K562 (cell line): ENCODE measurements at places on chromosomes 13 and 19.

DNA sequence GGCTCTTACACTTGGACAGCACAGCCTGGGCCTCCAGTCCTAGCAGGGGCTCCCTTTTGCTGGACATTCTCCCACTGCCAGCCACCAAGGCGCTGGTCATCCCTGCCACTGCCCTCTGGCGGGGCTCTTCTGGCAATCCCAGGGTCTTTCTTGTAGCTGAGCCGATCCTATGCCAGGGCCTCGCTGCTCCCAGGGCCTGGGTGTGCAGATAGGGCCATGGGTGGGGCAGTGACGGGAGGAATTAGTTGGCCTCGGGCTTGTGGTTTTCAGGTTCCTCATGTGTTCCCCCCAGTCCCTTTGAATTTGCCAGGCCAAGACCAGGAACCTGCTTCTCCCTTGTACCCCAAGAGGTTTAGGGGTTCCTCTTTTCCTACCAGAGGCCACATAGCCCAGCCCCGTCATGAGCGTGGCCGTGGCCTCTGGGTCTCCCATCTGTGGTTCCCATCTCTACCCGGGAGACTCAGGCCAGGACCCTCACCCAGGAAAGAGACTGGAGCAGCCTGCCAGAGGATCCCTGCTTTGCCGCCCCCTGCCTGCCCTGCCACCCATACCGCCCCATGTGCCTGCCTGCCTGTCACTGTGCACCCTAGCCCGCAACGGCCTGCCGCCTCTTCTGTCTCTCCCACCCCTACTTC lies 26.2 kb downstream of the TMED1 start:
- DNase-seq: peak; percentile 38

- DNase-seq: no peak
Measured at GRCh38 chr19:3513229-3514140, 7.4 kb downstream of the FZR1 start.

- no peak for DNase-seq
Measured at GRCh38 chr19:44757735-44758505, 9.4 kb downstream of the BCL3 start.

DNA sequence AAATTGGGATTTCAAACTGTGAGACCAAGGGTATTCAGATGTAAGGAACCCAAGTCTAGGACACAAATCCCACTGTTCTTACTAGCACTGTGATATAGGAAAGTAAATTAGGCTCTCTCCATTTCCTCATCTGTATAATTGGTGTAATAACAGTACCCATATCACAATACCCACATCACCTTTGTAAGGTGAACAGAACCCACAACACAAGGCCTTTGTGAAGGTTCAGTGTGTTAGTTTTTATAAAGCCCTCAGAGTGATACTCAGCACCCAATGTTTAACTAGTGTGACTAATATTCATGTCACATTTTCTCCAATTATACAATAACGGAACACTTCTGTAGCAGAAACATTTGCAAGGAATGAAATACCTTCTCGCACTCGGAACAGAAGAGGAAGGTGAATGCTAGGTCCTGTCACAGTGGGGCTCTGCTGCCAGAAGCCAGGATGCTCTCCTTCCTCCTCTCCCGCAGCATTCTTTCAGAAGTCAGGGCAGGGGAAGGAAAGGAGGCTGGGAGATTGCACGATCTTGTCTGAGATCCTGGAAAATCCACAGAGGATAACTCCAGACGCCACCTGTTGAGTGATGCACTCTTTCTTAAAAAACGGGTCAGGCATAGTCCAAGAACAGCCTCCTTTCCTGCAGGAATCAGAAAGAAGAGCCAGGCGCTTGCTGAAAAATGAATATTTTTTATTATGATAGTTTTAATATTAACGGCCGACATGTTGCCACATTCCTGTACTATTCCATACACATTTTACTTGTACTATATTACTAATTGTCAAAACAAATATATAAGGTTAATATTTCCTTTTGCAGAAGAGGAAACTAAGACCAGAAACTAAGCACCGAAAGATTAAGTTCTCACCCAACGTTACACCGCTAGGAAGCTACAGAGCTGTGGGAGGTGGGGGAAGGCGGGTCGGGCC lies 762 bp downstream of the ZNF45 start:
- peak; percentile 23 for DNase-seq

DNA sequence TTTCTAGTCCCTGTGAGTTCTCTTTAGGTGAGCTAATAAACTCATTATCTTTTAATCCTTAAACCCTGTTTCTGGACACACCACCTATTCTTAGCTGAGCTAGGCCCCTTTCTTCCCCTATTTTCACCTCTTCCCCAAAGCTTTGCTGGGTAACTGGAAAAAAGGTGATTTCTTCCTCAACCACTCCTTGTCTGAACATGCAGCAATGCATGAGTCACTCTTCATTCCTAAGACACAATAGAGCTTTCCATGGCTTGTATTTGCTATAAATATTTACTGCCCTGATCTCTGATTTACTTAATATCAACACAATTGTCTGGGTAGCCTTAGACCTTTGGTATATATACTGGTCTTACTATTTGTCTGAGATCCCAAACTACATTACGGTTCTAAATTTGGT lies 370.9 kb downstream of the KLF5 start:
- DNase-seq: no peak

DNA sequence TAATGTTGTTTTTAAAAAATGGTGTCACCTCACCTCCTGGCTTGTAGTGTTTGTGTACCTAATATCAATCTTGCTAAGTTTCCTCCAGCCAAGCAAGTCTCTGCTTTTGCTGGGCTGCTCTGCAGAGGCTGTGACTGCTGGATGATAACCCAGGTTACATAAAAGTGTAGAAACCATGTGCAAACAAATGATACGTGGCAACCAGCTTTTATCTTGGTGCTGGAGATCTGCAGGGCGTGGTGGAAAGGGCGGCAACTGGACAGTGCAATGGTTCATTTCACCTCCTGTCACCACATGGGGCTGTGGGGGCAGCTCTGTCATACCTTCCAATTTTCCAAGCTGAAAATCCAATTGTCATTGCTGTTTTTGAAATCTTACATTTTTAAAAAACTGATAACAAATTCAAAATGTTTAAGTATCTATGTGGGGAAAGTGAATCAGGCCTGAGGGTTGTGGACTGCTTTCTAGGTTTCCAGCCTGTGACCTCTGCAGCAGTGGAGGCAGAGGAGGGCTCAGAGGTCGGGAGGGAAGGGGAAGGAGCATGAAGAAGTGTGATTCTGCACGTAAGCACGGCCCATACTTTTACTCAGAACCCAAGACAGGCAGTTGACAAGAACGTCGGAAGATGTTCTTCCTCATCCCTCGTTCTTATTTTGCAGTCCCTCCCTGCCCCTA lies 9.7 kb downstream of the GPR42 start:
- peak; percentile 80 for DNase-seq

DNA sequence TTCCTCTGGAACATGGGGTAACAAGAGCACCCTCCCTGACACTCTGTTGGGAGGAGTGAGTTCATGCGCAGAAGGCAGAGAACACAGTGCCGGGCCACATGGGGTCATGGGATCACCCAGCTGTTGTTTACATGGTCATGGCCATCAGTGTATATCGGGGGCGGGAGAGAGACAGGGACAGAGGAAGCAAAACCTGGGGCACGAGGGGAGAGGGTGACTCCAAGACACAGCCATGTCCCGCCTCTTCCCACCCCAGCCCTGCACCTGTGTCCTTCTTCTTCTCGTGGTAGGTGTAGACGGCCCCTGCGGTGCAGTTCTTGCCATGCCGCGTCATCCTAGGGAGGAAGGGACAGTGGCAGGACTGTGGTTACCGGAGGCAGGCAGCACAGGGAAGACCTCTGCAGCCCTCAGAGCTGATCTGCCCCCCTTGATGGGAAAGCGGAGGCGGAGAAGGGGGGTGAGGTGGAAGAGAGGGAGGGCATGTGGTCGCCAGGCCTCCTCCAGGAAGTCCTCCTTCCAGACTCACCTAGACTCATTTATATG lies 19.9 kb downstream of the NOSIP start:
- DNase-seq: peak; percentile 60

- DNase-seq: no peak
Measured at GRCh38 chr13:39875111-39875987, 219.9 kb downstream of the COG6 start.

DNA sequence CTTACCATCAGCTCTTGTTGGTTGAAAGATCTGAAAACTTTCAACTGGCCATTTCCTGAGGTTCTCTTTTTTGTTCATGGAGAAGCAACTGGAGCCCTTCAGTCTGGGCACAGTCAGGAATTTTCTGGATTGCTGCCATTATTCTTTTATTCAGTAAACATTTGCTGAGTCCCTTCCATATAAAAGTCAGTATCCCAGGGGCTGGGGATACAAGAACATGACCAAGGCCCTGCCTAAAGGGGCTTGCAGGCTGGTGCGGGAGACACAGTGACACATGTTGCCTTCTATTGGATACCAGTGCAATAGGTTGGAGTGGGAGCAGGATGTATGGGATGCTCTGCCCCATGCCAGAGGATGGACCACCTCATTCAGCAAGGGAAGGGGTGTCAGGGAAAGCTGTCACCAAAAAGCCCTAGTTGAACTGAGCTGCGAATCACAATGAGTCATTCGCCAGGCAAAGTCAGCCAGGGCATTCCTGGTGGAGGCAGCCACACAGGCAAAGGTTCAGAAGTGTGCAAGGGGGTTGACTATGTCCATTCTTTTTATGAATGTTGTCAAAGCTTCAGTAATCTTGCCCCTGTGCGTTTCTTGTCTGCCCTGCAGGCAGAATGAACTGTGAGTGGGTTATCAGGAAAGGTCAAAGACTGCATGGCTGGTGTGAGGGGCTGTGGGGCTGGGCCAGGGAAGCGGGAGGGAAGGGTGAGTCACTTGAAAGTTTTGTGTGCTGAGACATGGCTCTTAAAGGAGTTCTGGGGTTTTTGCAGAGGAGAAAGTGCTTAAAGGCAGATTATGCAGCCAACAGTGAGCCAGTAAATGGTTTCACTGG lies 395.9 kb downstream of the KCNRG start:
- peak; percentile 48 for DNase-seq

GRCh38 chr13:51534041-51534817 lies 50.0 kb upstream of the WDFY2 start:
- no peak for DNase-seq

GRCh38 chr19:3338541-3339181 lies 27.7 kb upstream of the NFIC start:
- DNase-seq: no peak

- no peak for DNase-seq
Measured at GRCh38 chr13:33144358-33144784, 128.1 kb downstream of the KL start.

GRCh38 chr13:20945952-20946383 lies 43.4 kb upstream of the XPO4 start:
- no peak for DNase-seq

- no peak for DNase-seq
Measured at GRCh38 chr19:46390121-46390858, 23.1 kb downstream of the CCDC8 start.

- DNase-seq: no peak
Measured at GRCh38 chr19:19655051-19655594, 8.4 kb downstream of the ATP13A1 start.

DNA sequence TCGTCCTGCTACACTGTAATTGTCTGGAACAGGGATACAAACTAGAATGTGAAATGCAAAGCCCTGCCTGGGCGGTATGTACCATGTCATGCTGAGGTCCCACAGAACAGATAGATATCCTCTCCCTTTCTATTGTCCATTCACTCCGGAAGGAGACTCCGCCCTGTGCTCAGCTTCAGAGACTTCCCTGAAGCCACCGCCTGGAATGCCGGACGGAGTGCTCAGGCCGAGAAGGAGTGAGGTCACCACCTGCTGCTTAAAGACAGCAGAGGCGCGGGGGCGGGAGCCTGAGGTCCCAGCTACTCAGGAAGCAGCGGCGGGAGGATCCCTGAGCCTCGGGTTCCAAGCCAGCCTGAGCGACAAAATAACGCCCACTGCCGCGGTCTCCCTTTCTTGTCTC lies 890 bp upstream of the ZNF611 start:
- no peak for DNase-seq

GRCh38 chr13:47903836-47904235 lies 97.2 kb downstream of the SUCLA2 start:
- DNase-seq: no peak

DNA sequence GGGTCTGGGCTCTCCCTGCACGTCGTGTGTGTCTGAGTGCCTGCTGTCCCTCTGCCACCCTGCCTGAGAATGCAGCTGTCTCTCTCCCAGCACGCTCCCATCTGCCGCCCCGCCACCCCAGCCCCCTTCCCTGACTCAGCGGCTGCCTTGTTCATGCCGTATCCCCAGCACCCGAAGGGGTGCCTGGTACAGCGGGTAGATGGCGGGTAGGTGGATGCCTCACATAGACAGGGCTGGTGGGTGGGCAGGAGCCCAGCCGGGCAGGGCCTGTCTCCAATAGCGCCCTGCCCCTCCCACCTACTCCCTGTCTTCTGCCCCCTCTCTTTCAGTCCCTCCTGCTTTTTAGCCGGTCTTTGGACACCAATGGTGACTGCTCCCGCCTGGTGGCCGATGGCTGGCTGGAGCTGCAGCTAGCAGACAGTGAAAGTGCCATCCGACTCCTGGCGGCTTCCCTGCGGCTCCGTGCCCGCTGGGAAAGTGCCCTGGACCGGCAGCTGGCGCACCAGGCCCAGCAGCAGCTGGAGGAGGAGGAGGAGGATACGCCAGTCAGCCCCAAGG lies 30.3 kb downstream of the DHX34 start:
- no peak for DNase-seq
